ENCODE measurements at places on chromosomes 7 and 10. TPM values are rescaled to one million over a fixed set of nuclear protein-coding genes. Genes with fewer than 3 reads are reported as not detected.

Gene ANKRD61
- 0.18 TPM for polyA plus RNA-seq

Gene SPACDR
- 1.9 TPM for polyA plus RNA-seq

Gene UTF1
- not detected for polyA plus RNA-seq

DNA sequence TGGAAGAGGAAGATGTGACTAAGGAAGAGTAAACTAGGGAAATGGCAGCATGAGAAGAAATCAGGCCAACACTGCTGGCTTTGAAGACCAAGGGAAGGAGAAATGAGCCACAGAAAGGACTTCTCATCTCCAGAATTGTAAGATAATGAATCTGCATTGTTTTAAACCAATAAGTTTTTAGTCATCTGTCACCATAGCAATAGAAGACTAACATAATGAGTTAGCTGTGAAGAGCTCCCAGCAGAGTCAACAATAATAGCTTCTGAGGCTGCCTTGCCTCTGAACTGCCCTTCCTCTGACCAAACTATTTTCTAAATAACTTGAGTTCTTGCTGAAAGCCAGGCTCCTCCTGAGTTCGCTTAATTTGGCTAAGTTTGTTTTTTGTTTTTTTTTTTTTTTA lies 103.6 kb downstream of the CACNA2D1 start:
- no peak for DNase-seq

Gene NEBL
- polyA plus RNA-seq: 0.17 TPM
